Right renal cortex interstitium (tissue), 3 donors: ENCODE measurements at places on chromosomes 7 and 10. TPM values are rescaled to one million over a fixed set of nuclear protein-coding genes. Genes with fewer than 3 reads are reported as not detected.

GRCh38 chr10:17561111-17561510 lies 56.1 kb downstream of the HACD1 start:
- DNase-seq, result no peak

- no peak for DNase-seq
These were observed 26.3 kb upstream of the TMEM236 start for GRCh38 chr10:17725703-17726102.

DNA sequence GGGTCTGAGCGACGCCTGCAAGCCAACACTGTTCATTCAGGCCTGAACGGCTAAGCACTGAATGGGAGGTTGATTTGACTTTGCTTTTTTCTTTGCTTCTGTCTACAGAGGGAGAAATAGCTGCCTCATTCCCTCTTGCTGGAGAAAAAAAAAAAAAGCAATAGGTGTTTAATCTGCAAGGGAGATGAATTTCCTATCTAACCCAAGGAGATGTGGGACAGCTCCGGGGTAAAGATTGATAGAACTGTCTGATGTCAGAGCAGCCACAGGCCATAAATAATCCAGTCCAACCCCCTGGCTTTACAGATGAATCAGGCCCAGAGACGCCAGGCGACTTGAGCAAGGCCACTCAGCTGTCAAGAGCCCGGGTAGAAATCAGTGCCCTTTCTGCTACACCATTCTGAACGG lies 168.0 kb downstream of the ARHGAP12 start:
- DNase-seq, result no peak

The NACAD gene
- polyA plus RNA-seq, result 7.9 TPM

- DNase-seq, result no peak
These were observed 102.8 kb downstream of the PLPP4 start for GRCh38 chr10:120559800-120560199.

The INMT gene
- 1.3 TPM for polyA plus RNA-seq

DNA sequence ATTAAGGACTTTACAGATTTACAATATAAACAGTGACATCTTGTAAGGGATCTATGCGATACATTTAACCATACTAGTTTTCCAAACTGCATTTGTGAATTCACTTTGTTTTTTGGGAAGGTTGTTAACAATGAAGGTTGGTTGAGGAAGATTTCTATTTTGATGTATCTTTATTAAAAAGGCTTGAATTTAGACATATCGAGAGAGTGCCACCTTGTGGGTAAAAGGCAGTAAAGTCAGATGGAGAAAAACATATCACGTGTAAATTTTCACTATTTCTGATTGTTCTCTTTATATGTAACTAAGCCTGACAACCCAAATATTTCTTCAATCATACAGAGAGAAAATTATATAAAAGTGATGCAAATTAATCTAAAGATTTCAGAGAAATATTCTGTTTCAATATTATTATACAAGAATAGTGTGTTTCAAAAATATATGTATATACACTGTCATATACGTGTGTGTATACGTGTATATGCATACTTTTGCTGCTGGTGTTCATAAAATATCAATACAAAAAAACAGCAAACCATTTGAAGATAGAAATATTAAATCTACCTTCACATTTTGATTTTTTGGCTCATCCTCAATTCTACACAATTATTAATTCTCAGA lies 988.6 kb downstream of the SORCS1 start:
- DNase-seq, result no peak

- no peak for DNase-seq
These were observed 194.3 kb downstream of the GRID1 start for GRCh38 chr10:86172301-86172700.

DNA sequence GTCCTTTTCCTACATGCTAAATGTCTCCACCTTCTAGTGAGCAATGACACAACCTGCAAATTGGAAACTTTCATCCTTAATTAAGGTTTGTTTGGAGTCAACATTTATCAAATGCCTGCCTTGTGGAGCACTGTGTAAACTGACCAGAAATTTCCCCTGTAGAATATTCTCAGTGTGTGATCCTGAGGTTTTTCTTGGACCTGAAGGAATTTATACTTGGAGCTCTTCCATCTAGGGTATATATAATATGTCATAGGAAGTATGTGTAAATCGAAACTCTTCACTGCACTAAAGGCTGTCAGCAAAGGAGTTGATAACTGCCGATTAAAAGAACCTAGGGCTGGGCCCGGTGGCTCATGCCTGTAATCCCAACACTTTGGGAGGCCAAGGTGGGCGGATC lies 152.4 kb downstream of the NSUN6 start:
- DNase-seq, result no peak

GRCh38 chr10:101570428-101571270 lies 17.4 kb downstream of the POLL start:
- no peak for DNase-seq

The GBX1 gene
- polyA plus RNA-seq, result not detected

- DNase-seq, result no peak
These were observed 8.8 kb downstream of the GRK5 start for GRCh38 chr10:119216127-119216526.

The SFTPD gene
- polyA plus RNA-seq, result 1.3 TPM

- DNase-seq, result no peak
These were observed 8.8 kb upstream of the AZGP1 start for GRCh38 chr7:99984593-99984992.

The COL17A1 gene
- 0.97 TPM for polyA plus RNA-seq

GRCh38 chr7:146826329-146826728 lies 709.7 kb downstream of the CNTNAP2 start:
- no peak for DNase-seq

DNA sequence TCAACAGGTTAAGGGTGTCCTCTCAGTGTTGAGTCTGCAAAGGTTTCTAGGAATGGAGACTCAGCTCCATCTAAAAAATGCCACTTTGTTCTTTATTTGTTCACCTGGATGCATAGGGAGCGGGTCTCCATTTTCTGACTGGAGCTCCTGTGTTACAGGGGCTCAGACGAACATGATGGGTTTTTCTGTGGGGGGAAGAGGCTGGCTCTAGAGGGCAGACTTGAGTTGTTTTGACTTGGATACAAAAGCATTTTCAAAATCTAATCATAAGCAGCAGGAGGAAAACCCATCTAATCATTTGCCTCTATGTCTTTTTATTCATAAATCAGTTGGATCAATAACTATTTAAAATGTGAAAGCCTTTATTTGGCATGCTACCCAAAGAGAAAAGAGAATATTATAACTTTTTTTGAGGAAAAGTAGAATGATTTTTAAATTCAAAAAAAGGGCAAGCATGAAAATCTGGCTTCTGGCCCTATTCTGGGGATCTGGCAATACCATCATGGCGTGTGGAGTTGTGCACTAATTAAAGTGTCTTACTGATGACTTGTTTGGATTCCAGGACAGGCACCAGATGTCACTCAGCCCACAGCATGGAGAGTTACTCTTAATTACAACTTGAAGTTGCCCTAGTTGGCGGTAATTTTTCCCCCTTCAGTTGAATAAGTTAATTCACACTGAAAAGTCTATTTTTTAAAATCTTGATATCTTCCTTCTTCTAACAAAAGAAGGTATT lies 594.9 kb downstream of the REEP3 start:
- DNase-seq, result no peak

DNA sequence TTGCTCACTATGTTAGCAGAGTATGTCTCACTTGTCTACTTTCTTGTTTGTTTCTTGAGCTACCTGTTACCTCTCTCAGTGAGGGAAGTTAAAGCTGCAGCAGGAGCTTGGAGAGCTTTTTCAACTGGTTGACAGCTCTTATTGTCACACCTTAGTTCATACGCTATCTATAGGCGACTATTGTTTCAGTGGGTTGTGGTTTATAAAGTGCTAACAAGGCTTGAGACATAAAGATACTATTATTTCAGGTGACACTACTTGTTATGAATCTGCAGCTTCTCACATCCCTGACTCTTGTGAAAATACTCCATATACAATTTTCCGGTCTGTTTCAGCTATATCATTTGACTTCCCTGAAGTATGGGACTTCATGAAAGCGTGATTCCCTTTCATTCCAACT lies 167.4 kb downstream of the CSTF2T start:
- DNase-seq, result no peak

DNA sequence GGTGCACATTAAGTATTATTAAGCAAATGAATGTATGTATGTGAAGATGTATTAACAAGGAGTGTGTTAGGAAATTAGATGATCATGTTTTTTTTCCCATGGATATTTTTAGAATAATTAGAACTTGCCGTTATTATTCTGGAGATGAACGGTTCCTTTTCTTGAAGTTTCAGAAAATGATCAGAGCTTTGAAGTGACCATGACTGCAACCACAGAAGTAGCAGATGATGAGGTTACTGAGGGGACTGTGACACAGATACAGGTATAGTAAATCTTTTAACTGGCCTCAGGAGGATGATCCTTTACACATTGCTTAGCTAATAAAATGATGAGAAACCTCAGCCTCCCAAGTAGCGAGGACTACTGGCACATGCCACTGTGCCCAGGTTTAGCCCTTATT lies 18.6 kb downstream of the DMTF1 start:
- no peak for DNase-seq

DNA sequence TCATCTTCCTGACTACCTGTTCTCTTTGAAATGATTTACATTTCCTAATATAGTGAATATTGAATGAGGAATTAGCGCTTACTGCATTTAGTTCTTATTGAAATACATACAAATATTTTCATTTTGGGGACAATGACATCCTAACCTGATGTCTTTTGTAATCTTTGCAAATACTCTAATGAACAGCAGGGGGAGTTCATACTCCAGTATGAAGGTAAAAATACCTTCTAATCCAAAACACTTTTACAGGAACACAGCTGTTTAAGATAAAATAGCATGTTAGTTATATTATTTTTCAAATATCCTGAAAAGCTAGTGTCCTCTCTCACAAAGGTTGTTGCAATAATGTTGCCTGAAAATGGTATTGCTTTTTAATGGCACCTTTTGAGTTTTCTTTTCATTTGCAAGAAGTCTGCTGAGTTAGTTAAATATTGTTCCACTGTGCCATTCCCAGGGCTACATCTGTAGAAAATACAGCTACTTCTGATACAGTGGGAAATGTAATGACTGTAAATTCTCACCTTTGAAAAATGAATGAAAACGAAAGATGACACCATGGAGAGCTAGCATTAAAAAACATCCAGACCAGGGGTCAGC lies 400.0 kb downstream of the PHF14 start:
- no peak for DNase-seq

DNA sequence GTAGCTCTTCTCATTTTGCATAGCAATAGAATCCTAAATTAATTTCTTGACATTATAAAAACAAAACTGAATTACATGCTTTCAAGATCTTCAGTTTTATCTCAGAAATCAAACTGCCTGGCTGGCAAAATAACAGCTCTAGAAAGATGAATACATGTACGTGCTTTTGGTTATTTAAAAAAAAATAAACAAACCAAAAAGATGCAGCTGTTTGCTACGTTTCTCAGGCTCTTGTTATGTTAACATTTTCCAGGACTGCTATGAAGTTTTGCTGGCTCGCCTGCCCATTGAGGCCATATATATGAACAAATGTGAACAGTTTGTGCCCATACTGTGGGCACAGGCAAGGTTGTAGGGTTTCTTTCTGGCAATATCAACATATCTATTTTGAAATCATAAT lies 86.6 kb downstream of the ODAD2 start:
- no peak for DNase-seq

DNA sequence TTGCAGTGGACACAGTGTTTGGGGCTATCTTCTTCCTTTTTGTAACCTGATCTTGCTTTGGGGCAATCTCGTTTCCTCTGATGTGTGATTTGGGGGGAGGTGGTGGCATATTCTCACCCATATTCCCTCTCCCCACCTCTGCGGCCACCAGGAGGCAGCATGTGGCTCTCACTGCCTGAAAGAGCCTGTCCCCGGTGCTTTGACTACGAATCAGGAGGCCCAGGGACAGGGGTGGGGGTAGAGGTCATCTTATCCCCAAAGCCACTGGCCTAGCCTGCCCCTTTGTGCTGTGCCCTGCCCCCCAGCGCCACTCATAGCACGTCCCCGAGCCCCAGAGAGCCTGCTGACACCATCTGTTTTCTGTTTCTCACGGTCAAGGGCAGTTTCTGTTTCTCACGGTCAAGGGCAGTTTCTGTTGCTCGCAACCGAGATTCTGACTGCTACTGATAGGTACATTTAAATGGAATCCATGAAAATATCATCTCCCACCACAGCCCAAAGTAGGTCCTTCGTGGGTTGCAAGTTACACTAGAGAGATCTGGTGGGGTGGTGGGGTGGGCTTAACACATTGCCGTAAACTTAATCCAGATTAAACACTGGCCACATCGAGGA lies 28.2 kb downstream of the PHYH start:
- DNase-seq, result no peak

DNA sequence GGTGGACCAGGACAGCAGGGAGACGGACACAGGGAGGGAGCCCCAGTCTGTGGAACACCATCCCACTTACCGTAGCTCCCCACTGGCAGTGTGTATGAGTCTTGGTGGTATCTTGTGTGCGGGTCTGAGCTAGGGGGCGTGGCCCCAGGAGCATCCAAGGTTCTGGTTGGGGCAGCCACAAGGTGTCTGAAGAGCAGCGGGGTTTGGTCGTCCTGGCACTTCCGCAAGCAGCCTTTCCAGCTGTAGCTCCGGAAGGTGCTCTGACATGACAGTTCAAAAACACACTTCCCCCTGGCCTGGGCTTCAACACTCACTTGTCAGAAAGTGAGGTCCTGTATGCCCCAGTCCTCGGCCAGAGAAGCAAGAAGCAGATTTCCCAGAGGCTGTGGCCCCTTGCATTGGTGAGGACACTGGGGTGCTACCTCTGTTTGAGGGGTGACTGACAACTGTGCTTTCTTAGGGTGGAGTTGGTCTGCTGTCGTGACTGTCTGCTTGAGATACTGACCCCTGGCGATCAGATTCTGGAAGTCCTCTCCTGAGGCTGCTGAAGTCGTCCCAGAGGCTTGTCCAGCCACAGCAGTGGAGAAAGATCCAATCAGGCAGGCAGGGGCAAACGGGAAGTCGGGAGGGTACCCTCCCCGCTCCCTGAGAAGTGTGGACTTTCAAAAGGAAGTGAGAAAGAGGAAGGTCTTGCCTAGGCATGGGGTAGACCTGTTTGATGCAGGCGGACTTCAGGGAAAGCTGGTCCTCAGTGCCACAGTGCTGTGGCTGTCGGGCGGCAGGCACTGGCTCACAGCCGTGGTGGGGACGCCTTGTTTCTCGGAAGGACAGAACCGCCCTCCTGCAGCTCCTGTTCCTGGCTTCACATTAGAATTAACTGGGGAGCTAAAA lies 51.4 kb upstream of the PFKFB3 start:
- no peak for DNase-seq
